ENCODE measurements at places on chromosomes 5 and 9.

DNA sequence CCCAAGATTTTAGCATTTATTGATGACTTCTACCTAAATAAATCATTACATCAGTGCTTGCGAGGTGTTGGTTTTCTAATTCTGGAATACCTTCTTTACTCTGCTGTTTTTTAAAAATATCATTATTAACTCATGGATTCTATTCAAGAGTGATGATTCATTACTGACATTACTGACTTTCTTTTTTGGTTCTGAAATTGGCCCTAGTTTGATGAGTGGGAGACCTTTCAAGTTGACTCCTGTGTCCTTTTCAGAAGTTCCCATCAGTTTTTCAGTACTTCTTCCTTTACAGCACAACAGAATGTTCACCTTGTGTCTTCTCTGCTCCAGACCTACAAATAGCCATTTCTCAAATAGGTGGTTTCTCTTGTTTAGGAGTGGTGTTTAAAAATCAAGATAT is 114.1 kb downstream of the PCSK5 start:
- no peak for DNase-seq

GRCh38 chr5:100861148-100861547 is 41.9 kb downstream of the ST8SIA4 start:
- DNase-seq: no peak

GRCh38 chr5:145848854-145849253 is 13.7 kb upstream of the PRELID2 start:
- no peak for DNase-seq

- no peak for DNase-seq
Observed at GRCh38 chr9:112078432-112078831, 96.7 kb downstream of the SUSD1 start.

GRCh38 chr5:73388740-73389139 is 59.8 kb downstream of the FOXD1 start:
- no peak for DNase-seq

DNA sequence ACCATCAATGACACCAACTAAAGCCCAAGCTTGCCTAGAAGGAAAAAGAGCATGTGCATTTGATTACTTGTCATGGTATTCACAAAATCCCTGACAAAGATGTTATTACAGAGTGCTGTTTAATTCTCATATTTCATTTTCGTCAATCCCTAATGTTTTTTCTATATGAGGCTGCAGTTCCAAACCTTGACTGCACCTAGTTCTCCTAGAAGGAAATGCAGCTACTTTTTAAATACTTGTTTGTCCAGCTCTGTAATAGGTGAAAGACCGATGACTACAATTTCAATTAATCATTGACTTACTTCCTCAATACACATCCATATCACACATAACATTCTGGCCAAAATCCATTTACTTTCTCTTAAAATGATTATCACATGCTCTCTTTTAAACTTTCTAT is 28.1 kb downstream of the CEMIP2 start:
- DNase-seq: no peak

GRCh38 chr5:6472792-6473191 is 24.1 kb downstream of the UBE2QL1 start:
- no peak for DNase-seq

- no peak for DNase-seq
Observed at GRCh38 chr9:21831841-21832509, 29.5 kb downstream of the MTAP start.

DNA sequence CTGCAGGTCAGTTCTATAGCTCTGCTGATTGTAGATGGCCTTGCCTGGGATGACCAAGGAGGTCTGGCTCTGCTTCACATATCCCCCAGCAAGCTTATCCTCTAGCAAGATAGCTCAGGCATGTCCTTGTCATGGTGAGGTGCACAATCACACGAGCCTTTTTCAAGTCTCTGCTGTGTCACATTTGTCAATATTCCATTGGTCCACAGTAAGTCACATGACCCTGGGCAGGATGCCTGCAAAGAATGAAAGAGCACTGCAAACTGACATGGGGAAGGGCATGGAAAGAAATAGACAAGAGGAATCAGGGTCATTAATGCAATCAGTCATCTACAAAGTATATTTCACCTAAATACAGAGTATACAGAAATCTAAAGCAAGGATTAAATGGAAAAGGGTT is 142.0 kb downstream of the RORB start:
- no peak for DNase-seq

GRCh38 chr5:39072925-39073766 is 1.1 kb downstream of the RICTOR start:
- peak; percentile 9 for DNase-seq

- DNase-seq: no peak
Observed at GRCh38 chr5:43073597-43074546, 33.8 kb upstream of the ANXA2R start.

DNA sequence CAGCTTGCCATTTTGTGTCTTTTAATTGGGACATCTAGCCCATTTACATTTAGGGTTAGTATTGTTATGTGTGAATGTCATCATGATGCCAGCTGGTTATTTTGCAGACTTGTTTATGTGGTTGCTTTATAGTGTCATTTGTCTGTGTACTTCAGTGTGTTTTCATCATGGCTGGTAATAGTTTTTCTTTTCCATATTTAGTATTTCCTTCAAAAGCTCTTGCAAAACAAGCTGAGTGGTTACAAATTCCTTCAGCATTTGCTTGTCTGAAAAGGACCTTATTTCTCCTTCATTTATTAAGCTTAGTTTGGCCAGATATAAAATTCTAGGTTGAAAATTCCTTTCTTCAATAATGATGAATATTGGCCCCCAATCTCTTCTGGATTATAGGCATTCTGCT is 28.5 kb upstream of the TNFSF15 start:
- no peak for DNase-seq

GRCh38 chr5:78606241-78606640 is 42.3 kb downstream of the LHFPL2 start:
- no peak for DNase-seq

DNA sequence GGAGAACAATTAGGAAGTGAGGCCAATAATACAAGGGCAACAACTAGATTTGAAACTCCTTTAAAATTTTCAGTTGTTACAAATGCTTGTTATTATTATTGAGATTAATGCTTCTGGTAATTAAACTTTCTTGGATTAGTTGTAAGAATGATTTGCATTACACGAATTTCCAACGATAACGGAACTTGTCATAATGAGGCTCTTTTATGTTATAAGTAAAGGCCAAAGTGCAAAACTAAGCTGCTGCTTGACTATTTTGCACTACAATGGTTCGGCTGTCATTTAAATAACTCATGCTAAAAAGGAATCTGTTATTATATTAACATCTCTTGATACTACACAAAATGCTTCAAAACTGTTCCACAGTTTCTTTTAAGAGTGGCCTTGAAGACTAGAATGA is 1007.1 kb downstream of the PTPRD start:
- no peak for DNase-seq

GRCh38 chr5:126686451-126687126 is 85.8 kb downstream of the PHAX start:
- no peak for DNase-seq

DNA sequence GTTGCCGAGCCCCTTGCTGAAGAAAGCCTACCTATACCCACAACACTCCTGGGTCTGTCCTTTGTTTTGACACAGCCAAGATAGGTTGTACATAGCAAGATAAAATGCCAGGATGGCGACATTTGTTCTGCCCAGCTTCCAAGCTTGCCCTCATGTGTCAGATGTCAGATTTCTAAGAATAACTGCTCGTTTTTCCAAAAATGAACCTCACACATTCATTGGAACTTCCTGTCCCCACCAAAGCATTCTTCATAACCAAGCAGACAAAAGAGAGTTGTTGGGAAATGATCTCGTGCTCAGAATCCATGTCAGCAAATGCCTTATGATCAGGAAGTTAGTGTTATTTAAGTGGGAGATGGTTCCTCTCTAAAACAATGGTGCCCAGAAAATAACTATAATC is 210.1 kb downstream of the ZNF608 start:
- DNase-seq: no peak

GRCh38 chr5:177368869-177369644 is 11.3 kb downstream of the RGS14 start:
- DNase-seq: no peak

DNA sequence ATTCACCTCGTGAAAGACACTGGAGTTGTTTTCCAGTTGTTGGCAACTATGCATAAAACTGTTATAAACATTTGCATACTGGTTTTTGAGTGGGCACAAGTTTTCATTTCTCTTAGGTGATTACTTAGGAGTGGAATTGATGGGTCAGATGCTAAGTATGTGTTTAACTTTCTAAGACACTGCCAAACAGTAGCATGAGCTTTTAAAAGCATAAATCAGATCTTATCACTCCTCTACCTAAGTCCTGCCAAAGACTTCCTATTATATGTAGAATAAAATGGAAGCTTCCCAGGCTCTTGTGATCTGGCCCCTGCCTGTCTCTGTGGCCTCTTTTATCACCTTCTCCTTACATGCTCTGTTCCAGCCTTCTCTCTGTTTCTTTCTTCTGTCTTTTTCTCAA is 72.6 kb downstream of the SH3RF2 start:
- DNase-seq: no peak

- DNase-seq: no peak
Observed at GRCh38 chr5:1199340-1199648, 2.1 kb upstream of the SLC6A19 start.

- no peak for DNase-seq
Observed at GRCh38 chr9:129351058-129351641, 173.1 kb upstream of the IER5L start.

DNA sequence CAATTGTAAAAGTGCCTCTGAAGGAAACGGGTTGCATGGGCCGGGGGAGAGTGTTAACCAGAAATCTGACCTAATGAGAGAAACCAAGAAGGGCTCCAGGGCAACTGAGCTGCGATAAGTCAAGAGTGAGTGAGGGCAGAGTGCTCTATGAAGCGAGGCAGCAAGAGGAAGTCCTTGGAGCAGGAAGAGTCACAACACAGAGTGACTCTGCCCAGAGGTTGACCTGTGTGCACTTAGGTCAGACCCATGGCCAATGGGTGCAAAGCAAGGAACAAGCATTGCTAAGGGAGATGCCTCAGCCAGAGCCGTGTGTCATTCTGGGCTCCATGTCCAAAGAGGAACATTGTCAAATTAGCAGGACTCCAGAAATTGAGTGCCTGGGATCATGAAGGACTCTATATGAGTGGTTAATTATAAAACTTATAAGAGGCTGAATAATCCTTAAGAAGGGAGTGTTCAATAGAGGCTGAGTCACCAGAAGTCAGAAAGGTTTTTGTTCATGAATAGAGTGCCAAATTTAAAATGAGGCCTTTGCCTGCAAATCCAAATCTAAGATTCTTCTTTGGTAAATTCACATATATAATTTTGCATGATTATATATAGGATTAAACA is 438.5 kb downstream of the MED10 start:
- DNase-seq: no peak

DNA sequence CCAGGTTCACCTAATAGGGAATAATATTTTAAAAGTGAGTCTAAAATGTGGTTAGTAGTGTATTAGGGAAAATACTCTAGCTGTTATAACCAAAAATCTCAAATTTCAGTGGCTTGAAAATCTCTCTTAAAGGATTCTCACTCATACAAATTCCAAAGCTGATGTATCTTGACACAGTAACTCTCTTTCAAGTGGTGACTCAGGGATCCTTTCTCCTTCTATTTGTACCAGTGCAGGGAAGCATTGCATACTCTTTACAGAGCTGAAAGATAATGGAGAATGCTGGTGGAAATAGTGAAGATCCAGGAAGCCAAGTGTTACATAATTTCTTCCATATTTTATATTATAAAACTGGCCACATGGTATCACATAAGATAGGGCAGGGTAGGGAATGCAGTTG is 560.2 kb upstream of the CDH9 start:
- no peak for DNase-seq

GRCh38 chr9:33135470-33135958 is 31.6 kb downstream of the B4GALT1 start:
- DNase-seq: no peak

GRCh38 chr5:168950241-168950951 is 350.5 kb downstream of the SLIT3 start:
- no peak for DNase-seq

- DNase-seq: no peak
Observed at GRCh38 chr5:10704949-10705621, 55.9 kb downstream of the DAP start.

DNA sequence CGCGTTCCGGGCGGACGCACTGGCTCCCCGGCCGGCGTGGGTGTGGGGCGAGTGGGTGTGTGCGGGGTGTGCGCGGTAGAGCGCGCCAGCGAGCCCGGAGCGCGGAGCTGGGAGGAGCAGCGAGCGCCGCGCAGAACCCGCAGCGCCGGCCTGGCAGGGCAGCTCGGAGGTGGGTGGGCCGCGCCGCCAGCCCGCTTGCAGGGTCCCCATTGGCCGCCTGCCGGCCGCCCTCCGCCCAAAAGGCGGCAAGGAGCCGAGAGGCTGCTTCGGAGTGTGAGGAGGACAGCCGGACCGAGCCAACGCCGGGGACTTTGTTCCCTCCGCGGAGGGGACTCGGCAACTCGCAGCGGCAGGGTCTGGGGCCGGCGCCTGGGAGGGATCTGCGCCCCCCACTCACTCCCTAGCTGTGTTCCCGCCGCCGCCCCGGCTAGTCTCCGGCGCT is at the start of gene DAPK1:
DAPK1 (plus strand) TSS at position 264 of the 442 bp plus-strand sequence. CDS start 1,211 bp downstream, outside the sequence.
- DNase-seq: no peak

DNA sequence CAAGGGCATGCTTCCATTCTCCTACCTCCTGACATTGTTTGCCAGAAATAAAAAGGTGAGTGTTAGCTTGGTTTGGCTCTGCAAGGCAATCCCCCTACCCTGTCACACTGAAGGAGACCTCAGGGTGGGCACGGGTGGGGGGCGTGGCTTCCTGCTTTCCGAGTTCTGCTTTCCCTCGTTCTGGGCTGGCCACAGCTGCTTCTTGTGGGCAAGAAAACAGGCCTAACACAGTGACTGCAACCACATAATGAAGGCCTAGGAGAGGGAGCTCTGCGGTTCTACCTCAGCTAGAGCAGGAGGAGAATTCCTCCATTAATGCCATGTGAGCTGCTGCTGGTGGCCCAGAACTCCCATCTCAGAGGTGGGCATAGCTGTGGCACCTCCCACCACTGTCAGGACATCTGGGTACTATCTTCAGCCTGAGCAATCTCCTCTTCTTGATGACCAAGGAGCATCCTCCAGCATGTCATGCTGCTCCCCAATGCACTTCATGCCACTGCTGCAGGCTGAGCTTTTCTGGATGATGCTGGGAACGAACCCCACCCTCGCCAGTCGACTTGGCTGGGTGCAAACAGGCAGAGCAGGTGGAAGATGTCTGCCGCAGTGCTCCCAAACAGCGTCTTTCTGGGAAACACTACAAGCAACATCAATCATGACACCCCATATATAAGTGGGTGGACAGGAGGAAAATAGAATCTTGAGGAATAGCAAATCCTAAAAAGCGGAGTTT is 139.5 kb upstream of the RAPGEF1 start:
- DNase-seq: no peak

DNA sequence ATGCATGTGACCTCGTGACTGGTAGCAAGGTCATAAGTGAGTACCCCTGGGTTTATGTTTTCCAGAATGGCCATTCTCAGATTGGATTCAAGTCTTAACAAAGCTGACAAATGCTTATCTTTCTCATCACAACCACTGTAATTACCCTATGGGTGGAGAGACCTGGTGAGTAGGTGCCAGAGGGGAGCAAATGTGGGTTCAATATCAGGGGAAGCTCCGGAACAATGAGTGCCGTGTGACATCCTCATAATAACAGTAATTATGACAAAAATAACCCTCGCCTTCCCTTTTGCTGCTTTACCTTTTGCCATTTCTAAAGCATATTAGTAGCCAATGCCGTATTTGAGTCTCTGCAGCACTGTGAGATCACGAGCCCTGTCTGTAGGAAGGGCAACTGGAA is 95.9 kb downstream of the NSG2 start:
- DNase-seq: no peak
